NCI-H1436 (cell line): ENCODE measurements at places on chromosomes 11 and 22.

- no peak for DNase-seq
Observed at GRCh38 chr11:77440678-77441077, 33.2 kb downstream of the PAK1 start.

DNA sequence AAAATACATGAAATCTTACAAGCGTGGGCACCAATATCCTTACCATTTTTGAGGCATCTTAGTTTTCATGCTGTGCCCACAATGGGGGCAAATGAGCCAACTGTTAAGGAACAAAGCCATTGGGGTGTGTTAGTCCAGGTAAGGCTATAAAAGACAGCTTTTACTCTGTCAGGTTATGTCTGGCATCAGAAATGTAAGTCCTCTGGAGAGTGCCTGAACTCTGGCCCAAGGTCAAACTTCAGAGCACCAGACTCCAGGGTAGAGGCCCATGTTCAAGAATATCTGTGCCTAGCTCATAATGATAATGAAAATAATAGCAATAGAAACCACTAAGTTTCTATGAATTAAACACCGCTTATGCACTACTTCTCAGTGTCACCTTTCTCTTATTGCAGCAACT is 105.5 kb downstream of the CSNK2A3 start:
- DNase-seq, result no peak

- DNase-seq, result no peak
Observed at GRCh38 chr11:119190531-119190930, 5.3 kb downstream of the NHERF4 start.

GRCh38 chr11:22349491-22349890 is 11.3 kb downstream of the SLC17A6 start:
- no peak for DNase-seq

DNA sequence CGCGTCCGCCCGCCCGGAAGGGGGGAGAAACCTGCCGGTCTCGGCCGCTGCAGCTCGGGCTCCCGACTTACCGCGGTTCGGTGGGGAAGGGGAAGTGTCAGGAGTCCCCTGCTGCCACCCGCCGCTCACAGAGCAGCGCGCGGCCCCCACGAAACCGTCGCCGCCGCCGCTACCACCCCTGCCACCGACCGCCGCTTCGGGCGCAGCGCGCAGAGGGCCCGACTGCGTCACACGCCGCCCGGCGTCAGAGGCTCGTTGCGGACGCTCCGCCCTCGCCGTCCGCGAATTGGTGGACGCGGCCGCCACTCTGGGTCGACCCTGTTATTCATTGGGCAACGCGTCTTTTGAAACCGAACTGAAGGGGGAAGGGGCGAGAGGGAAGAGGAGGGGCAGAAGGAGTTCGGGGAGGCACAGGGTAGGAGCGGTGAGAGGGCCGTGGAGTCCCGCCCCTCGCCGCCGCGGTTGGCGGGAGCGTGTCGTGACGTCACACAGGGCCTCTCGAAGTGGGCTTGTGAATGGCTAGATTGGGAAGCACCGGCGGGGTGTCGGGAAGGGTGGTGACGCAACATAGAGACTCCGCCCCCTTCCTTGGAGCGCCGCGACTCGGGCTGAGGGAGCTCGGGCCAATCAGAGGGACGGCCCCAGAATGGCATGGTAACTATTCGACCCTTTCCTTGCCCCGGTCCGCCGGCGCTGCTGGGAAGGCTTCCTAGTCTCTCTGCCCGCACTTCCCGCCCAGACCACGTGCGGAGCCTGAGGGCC is at the start of gene NUP98:
Gene NUP98, minus strand, starts transcription at position 226 of the 762 bp plus-strand sequence. CDS start 15,437 bp downstream, outside the sequence.
- DNase-seq, result peak; percentile 99

GRCh38 chr11:82823647-82824619 is 76.3 kb downstream of the PRCP start:
- DNase-seq, result no peak

GRCh38 chr11:134661660-134662059 is 249.6 kb upstream of the B3GAT1 start:
- DNase-seq, result no peak

DNA sequence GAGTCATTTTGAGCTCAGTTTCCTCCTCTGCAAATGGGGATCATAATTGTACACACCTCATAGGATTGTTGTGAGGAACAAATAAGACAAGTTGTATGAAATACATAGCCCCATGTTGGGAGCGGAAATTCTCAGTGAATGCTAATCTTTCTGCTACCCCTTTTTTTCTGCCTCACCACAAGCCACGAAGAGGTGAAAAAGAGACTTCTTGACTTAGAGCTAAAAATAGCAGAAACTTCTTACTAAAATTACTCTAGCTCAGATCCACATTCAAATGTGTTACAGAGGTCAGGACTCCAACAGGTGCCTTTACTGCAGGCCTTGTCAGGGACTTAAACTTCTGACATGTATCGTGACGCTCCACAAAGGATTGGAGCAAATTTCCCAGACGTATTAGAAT is 128.5 kb downstream of the MIAT start:
- DNase-seq, result no peak

DNA sequence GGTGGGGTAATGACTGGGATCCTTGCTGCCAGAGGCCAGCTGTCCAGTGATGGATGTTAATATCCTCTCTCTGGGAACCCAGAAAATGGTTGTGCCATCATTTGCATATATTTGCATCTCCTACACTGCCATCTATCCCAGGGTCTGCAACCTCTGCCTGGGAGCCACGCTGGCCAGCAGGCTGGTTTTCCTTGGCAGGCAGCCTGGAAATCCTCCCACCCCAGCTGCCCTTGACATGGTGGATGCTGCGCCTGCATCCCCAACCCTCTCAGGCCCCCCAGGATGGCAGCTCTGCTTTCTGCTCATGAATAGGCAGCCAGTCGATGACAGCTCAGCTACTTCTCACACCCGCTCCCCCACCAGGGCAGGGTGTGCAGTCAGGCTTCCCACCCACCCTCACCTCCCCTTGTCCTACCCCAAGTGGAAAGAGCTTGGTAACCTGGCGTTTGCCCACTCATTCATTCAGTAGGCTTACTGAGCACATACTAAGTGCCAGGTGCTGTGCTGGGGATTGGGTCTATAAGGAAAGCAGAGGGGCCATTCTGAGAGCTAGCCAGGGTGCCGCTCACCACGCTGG is 202.5 kb downstream of the TRIM29 start:
- no peak for DNase-seq

GRCh38 chr22:37887584-37888378 is 18.3 kb upstream of the MICALL1 start:
- no peak for DNase-seq

DNA sequence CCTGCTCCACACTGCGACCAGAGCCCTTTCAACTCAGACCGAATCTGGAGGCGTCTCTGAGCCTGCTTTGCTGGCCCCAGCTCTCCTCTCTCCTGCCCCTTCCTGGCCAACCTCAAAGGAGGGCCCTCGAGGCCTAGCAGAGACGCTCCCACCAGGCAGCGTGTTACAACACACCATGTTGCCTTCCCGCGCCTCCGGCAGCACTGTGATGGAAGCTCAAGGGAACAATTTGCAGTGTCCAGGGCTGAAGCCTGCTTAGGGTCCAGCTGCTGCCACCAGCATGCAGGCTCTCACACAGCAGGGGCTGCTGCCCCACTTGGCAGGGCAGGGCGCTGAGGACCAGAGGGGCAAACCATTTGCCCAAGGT is 18.4 kb downstream of the LINC01488 start:
- no peak for DNase-seq

DNA sequence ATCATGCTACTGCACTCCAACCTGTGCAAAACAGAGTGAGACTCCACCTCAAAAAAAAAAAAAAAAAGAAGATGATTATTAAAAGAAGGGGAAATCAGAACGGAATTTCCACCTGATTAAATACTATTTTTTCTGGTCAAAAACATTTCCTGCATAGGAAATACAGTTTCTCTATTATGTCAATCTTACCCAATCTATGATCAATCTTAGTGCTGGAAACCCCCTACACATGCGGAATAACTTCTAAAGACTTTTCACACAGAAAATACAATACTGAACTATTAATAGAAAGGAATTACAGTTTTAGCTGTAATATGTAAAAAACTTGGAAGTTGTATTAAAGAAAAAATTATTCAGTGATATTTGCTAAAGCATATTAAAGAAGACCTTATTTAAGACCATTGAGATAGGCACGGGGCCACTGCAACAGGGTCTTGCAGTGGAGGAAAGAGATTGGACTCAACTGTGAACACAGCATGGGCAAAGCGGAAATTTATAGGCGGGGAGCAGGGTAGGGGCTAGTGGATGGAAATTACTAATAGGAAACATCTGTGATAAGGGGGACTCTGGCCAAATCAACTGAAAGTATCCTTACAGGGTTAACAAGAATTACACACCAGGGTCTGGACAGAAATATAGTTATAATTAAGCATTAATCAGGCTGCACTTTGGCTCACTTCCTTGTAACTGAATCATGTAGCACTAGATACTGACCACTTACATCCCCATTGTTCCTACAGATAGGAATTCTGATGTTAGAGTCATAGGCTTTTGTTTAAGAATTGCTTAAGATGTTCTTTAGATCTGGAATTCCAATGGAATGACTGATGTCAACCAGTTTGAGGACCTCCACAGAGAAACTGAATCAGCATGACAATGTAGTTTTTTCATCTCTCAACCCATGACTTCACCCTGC is 411.5 kb upstream of the DDI1 start:
- no peak for DNase-seq

DNA sequence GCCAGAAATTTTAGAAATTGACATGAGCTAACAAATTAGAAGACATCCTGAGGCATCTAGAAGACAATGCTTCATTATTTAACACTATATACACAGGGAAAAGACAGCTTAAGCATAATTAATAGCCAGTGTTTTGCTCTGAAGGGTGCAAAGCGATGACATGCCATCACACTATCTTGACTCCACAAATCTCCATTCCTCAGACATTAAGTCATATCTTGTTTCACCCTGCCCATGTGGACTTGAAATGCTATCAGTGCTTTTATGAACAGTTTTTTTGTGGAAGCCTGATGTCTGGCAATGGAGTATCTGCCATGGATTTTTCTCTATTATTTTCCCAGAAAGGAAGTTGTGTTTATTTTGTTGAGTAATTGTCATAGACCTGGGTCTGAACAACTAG is 2.3 kb downstream of the CARD18 start:
- no peak for DNase-seq

DNA sequence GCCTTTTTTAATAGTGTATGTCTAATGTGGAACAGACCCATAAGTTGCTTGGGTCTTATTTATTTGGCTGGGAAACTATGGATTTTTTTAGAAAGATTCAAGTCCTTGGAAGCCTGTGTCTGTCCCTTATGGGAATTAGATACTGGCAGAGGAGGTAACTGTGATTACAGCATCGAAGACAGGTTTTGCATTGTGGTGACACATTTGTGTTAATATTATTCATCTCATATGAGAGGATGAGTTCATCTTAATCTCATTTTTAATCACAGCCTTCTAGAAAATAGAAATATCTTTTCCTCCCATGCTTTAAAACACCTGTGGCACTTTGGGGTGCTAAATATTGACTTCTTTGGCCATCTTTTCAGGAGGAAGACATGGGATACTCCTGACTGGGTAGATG is 9.2 kb downstream of the TAB1 start:
- DNase-seq, result no peak

- DNase-seq, result no peak
Observed at GRCh38 chr22:26970809-26971394, 313.5 kb downstream of the MIAT start.

DNA sequence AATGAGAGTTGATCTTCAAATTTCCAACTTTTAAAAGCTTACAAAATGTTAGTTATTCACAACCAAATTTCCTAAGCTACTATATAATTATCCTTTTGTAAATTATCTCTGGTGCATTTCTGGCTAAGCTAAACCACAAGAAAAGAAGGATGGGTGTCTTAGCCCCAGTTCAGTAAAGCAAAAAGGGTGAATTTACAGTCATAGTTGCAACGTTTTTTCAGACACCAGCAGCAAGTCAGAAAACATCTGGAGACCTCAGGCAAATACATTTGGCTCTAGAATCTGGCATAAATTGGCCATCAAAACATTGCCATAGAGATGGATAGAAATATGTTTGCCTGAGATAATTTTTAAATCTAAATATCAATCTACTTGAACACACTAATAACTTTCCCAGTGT is 257.0 kb downstream of the GUCY1A2 start:
- DNase-seq, result no peak

GRCh38 chr22:37686002-37686982 is at the start of gene NOL12:
Gene NOL12 (plus strand): TSS chr22:37686343. CDS start chr22:37686393, 50 bp downstream.
- peak; percentile 70 for DNase-seq

DNA sequence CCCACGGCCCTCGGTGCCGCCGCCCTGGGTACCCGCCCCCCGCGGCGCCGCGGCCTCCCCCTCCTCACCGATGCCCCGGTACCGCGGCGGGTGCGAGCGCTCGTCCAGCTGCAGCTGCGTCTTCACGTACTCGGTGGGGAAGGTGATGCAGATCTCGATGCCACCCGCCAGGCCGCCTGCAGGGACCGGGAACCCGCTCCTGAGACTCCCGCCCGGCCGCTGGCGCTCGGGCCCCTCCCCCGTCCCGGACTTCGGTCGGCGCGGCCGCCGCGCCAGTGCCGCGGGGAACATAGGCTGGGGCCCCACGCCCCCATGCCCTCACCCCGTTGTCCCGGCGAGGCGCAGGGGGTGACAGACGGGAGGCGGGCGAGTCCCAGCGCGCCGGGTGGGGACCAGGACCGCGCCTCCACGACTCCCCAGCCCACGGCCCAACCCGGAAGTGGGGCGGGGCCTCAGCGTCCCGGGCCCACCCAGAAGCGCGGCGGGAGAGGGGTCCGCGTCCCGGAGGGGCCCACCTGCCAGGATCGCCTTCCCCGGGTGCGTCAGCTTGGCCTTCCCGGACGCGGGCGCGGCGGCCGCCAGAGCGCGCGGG is 375 bp downstream of the SLC25A1 start:
- peak; percentile 49 for DNase-seq

- no peak for DNase-seq
Observed at GRCh38 chr11:2271327-2272227, 1.2 kb upstream of the ASCL2 start.

GRCh38 chr11:1074244-1075221 is at the start of gene MUC2:
Gene MUC2 (plus strand): TSS chr11:1074874.
- DNase-seq, result no peak

- DNase-seq, result no peak
Observed at GRCh38 chr11:94800414-94800813, 32.3 kb downstream of the AMOTL1 start.

- no peak for DNase-seq
Observed at GRCh38 chr11:128614026-128614425, 26.7 kb upstream of the ETS1 start.
